Activated T-cell treated with anti-CD3 and anti-CD28 coated beads for 24 hours (primary cell): ENCODE measurements at places on chromosomes 7 and 10.

- DNase-seq, result peak; percentile 78
Measured at GRCh38 chr7:63899691-63900393, 98.8 kb upstream of the ZNF722 start.

DNA sequence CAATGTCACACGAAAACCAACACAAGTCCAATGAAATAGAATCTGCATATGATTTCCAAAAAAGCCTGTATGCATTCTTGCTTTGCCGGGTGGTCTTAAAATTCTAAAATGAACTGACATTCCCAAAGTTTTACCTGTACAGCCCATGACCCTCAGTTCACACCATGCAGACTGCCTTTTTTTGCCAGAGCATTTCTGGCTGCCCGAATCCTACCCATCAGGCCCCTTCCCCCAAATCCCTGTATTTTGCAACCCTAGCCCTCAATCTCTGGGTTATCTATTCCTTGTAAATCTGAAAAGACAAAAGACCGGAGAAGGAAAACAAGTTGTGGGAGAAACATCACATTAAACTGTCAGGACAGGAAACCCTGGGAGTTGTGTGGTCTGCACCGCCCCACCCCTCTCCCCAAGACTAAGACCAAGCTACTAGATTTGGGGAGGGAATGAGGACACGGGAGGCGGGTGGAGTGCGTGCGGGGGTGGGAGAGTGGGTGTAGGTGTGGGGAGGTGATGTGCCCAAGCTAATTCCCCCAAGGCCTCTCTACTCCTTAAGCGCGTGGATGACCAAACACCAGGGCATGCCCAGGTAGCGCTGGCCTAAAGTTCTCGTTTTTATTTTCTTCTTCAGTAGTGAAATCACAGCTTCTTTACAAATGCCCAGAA, 1.4 kb downstream of the JCAD start:
- DNase-seq, result no peak

DNA sequence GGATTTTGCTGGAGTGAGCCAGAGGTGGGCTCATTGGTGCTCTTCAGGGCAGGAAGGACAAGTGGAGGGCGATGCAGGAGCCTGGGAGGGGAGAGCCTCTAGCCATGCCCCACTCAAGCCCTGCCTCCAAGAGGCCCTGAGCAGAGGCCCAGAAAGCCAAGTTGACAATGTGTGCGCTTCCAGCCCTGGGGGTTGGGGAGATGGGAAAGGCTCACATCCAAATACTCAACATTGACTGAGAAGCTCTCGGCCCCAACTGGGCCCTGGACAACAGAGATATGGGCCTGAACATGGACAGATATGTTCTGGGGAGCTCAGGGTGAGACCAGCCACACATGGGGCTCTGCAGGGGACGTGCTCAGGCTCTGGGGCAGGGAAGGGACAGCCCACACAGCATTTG, 39.0 kb downstream of the FRMPD2 start:
- no peak for DNase-seq

- no peak for DNase-seq
Measured at GRCh38 chr7:74217455-74218342, 7.9 kb downstream of the LAT2 start.

- DNase-seq, result no peak
Measured at GRCh38 chr7:85600395-85600794, 413.5 kb upstream of the SEMA3D start.

DNA sequence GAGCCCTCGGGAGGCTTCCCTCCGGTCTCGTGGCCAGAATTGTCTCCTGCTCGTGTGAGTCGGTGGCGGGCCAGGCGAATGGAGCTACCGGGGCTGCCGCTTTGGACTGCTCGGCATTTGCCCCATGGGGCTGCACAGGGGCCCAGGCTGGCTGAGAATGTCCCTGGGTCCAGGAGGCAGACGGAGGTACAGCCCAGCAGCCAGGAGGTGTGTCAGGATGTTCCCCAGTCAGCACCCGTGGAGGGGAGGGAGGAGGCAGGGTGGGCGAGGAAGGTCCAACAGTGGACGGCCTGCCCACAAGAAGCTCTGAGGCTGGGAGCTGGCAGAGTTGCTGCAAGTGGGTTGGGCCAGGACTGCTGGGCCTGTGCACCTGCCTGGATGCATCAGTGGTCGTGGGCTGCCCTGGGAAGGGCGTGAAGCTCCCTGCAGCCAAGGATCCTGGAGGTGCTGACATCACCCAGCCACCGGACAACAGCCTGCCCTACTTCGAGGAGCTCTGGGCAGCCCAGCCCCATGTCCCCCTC, 46.4 kb downstream of the PDGFA start:
- no peak for DNase-seq

- no peak for DNase-seq
Measured at GRCh38 chr10:42177077-42177792, 461.1 kb downstream of the ZNF33B start.

- DNase-seq, result no peak
Measured at GRCh38 chr10:59068581-59069191, 107.8 kb upstream of the PHYHIPL start.
